ENCODE measurements at places on chromosomes 7 and 10.

- no peak for DNase-seq
These were observed 687 bp downstream of the HELLS start for GRCh38 chr10:94546049-94546900.

GRCh38 chr10:35465673-35466072 is 129.4 kb downstream of the CCNY start:
- no peak for DNase-seq

- DNase-seq, result no peak
These were observed 11.4 kb upstream of the CSGALNACT2 start for GRCh38 chr10:43126759-43127424.

- DNase-seq, result no peak
These were observed 181.1 kb downstream of the SDHAF3 start for GRCh38 chr7:97298561-97298960.

DNA sequence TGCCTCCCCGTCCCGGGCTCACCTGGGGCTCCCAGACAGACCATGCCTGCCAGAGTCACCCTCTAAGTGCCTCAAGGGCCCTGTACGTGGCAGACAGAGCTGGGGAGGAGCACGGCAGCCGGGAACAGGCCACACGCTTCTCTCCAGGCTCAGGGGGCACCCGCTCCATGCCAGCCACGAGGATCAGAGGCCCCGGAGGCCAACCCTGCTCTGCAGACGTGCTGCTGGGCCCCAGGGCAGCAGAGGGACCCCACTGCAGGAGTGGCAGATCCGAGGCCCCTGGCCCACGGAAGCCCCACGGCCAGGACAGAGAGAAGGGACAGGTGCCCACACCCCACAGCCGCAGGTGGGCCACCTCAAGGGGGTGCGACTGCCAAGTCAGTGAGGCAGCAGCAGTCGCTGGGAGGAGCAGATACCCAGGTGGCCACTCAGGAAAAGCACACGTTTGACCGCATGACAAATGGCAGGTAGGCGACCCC is 58.4 kb upstream of the TNRC18 start:
- no peak for DNase-seq

GRCh38 chr7:69857014-69857413 is 258.7 kb downstream of the AUTS2 start:
- DNase-seq, result no peak

GRCh38 chr10:12235796-12236195 is 39.8 kb downstream of the CDC123 start:
- DNase-seq, result no peak

DNA sequence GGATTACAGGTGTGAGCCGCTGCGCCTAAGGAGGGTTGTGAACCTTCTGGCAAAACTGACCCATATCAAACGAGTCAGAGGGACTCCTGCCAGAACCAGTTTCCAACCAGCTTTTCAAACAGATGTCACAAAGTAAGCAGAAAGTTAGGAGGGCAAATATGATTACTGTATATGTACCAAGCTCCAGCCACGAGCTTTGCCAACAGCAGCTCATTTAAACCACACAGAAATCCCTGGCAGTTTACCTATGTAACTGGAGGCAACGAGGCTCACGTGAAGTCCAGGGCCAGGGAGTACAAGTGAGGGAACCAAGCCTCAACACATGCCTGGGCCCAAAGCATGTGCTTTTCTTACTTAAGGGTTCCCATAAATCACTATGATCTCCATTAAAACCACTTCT is 12.5 kb upstream of the DAGLB start:
- DNase-seq, result no peak

All from stimulated activated CD8-positive, alpha-beta memory T cell treated with anti-CD3 and anti-CD28 coated beads, Interleukin-4, amount 100 ng/mL, for 1 hour (primary cell).